Liver (tissue), 10 donors: ENCODE measurements at places on chromosomes 2 and 18. TPM values are rescaled to one million over a fixed set of nuclear protein-coding genes. Genes with fewer than 3 reads are reported as not detected.
A peak's percentile ranks its signal among the peaks of the same experiment; 100 is the strongest.

- H3K4me1 ChIP-seq: no peaks in the 10 kb centered on the region
- H3K4me3 ChIP-seq: no peak overlapping the region
- H3K36me3 ChIP-seq: no peaks in the 10 kb centered on the region
- no peak overlapping the region for H3K27ac ChIP-seq
- H3K27me3 ChIP-seq: no peaks in the 10 kb centered on the region
Observed at GRCh38 chr2:128495996-128496547, 177.4 kb upstream of the HS6ST1 start.

- H3K4me1 ChIP-seq: no peaks in the 10 kb centered on the region
- H3K4me3 ChIP-seq: no peak overlapping the region
- H3K27me3 ChIP-seq: no peaks in the 10 kb centered on the region
- no peak overlapping the region for H3K27ac ChIP-seq
- DNase-seq: no peak
Observed at GRCh38 chr2:219836647-219837177, 209.3 kb downstream of the SLC4A3 start.

DNA sequence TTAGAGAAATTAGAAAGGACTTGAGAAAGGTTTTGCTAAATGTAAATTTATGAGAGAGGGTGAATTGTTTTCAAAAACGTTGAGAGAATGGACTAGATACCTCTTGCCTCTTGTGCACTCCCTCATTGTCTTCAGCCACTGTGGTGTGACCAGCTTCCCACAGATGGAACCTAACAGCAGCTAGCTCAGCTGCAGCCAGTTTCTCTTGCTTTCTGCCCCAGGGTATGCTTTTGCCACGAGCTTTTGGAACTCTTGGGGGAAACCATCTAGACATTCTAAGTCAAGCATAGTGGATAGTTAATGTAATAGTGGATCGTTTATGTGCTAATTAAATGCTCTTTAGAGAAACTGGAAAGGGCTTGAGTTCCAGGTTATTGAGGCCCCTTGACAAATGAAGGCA is 288.2 kb downstream of the CTNNA2 start:
- no peak overlapping the region for H3K27ac ChIP-seq
- no peaks in the 10 kb centered on the region for H3K27me3 ChIP-seq
- DNase-seq: no peak
- H3K36me3 ChIP-seq: no peaks in the 10 kb centered on the region
- H3K4me3 ChIP-seq: no peak overlapping the region

- no peak for DNase-seq
- peak overlapping the region; percentile 0 for H3K27ac ChIP-seq
- H3K36me3 ChIP-seq: no peaks in the 10 kb centered on the region
- H3K27me3 ChIP-seq: no peaks in the 10 kb centered on the region
- no peak overlapping the region for H3K4me3 ChIP-seq
- H3K4me1 ChIP-seq: peaks cover 5% of the 10 kb centered on the region
Observed at GRCh38 chr2:217987391-217987790, 15.4 kb downstream of the TNS1 start.

GRCh38 chr2:188238386-188238785 is 53.3 kb upstream of the GULP1 start:
- H3K36me3 ChIP-seq: no peaks in the 10 kb centered on the region
- H3K4me3 ChIP-seq: no peak overlapping the region
- no peak for DNase-seq
- H3K4me1 ChIP-seq: no peaks in the 10 kb centered on the region
- H3K27ac ChIP-seq: no peak overlapping the region

DNA sequence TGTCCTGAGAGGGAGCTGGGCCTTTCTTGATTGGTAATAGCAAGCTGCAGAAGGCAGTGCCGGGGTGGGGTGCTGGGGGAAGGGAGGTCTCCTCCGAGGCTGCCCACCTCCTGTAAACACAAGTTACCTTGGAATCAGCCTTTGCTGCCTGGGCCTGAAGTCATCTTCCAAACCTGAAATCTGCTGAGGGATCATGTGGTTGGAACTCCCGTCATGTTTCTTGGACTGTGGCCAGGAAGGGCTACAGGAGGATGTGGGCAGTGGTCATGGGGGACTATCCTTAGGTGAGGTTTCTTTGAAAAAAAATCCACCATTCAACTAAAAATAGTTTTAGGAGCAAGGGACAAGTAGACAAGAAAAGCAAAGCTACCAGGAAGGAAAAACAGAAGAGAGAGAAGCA is 74.2 kb downstream of the CDK15 start:
- H3K27ac ChIP-seq: no peak overlapping the region
- H3K4me3 ChIP-seq: no peak overlapping the region
- no peaks in the 10 kb centered on the region for H3K27me3 ChIP-seq
- H3K4me1 ChIP-seq: no peaks in the 10 kb centered on the region
- H3K36me3 ChIP-seq: no peaks in the 10 kb centered on the region

- H3K27ac ChIP-seq: no peak overlapping the region
- H3K27me3 ChIP-seq: no peaks in the 10 kb centered on the region
- no peaks in the 10 kb centered on the region for H3K4me1 ChIP-seq
- no peak overlapping the region for H3K4me3 ChIP-seq
- H3K36me3 ChIP-seq: no peaks in the 10 kb centered on the region
- DNase-seq: no peak
Observed at GRCh38 chr18:38790303-38790702, 1224.7 kb upstream of the CELF4 start.

- H3K36me3 ChIP-seq: peaks cover 35% of the 10 kb centered on the region
- H3K27ac ChIP-seq: no peak overlapping the region
- no peak for DNase-seq
- H3K27me3 ChIP-seq: no peaks in the 10 kb centered on the region
- no peak overlapping the region for H3K4me3 ChIP-seq
- no peaks in the 10 kb centered on the region for H3K4me1 ChIP-seq
Observed at GRCh38 chr2:74374509-74375205, 5.5 kb downstream of the DCTN1 start.

DNA sequence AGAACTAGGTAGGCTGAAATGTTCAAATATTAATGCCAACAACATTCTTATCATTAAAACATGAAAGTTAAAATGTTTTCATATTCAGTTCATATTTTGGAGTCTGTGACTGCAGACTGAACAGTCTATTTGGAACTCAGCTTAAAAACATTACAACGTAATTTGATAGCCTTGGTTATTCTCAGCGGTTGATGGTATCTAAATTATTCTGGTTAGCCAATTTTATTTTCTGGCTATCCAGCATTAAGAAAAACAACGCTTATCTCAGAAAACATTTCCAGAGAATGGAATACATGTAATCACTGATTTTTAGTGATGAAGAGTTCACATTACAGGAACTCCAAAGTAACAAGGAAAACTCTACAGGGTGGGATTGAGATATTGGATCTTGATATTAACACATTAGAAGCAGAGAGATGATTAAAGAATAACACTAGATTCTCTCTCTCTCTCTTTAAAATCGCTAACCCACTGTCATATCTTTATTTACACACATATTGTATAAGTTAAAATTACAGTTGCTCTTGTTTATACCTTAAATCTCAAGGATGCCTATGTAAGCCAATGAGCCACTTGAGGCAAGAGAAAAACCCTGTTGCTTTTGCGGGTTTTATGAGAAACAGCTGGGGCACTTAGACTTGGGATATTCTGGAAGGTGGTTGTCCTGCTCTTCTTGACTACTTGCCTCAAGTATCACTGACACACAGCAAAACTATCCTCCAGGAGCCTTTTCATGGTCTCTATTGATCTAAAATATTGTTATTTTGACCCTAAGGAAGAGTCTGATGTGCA is 84.9 kb downstream of the ICOS start:
- no peaks in the 10 kb centered on the region for H3K4me1 ChIP-seq
- no peak overlapping the region for H3K27ac ChIP-seq
- H3K4me3 ChIP-seq: no peak overlapping the region

DNA sequence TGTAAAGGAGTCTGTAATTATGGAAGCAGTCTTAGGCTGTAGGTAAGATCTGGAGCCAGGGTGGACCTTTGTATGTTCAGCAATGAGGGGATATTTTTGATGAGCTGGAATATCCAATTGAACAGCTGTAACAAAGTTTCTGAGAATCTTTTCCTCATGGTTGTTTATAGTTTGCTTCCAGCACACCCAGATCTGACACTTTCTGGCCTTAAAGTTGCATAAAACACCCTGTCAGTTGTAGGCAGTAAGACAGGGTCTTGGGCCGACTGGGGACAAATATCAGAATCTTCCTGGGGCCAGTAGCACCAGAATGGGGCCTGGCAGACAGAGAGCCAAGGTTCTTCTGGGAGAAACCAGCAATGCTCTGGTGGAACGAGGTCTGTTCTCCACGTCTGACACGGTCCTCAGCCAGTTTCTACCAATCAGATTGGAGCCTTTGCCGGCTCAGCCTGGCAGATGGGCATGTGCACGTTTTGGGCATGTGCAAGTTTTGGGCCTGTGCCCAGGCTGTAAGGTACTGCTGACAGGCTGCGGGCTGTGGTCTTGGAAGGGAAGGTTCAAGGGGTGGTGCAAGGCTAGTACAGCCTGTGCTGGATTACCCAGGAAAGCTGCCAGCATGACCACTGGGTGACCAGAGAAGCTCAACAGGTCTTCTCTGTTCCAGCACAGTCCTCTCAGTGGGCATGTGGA is 89.8 kb downstream of the PRKCE start:
- no peak overlapping the region for H3K4me3 ChIP-seq
- H3K27me3 ChIP-seq: no peaks in the 10 kb centered on the region
- no peak for DNase-seq
- H3K36me3 ChIP-seq: no peaks in the 10 kb centered on the region
- H3K4me1 ChIP-seq: peaks cover 2% of the 10 kb centered on the region

- H3K4me1 ChIP-seq: no peaks in the 10 kb centered on the region
- no peak overlapping the region for H3K27ac ChIP-seq
- H3K36me3 ChIP-seq: no peaks in the 10 kb centered on the region
Observed at GRCh38 chr2:220533485-220533884, 906.1 kb downstream of the SLC4A3 start.

- DNase-seq: no peak
- H3K4me3 ChIP-seq: no peak overlapping the region
- H3K4me1 ChIP-seq: no peaks in the 10 kb centered on the region
- no peaks in the 10 kb centered on the region for H3K27me3 ChIP-seq
- no peak overlapping the region for H3K27ac ChIP-seq
Observed at GRCh38 chr2:31483246-31483645, 68.7 kb upstream of the XDH start.

GRCh38 chr18:78507217-78507616 is 472.4 kb upstream of the SALL3 start:
- H3K4me3 ChIP-seq: no peak overlapping the region
- H3K27ac ChIP-seq: no peak overlapping the region
- no peaks in the 10 kb centered on the region for H3K36me3 ChIP-seq
- H3K4me1 ChIP-seq: no peaks in the 10 kb centered on the region
- peak; percentile 5 for DNase-seq

DNA sequence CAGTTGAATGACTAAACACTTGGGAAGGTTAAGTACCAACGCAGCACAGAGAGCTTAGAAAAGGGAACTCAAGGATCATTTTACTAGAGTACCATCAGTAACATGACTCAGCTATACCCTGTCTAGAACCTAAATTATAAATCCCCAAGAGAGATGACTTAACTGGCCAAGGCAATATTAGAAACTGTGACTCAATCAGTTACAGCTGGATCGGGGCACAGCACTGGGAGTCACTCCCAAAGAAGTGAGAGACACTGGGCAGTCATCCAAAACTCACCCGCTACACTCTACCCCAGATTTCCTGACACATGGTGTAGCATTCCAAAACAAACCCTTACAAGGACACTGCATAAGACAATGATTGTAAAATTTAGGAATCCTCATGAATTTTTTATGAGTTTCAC is 17.7 kb downstream of the IWS1 start:
- H3K36me3 ChIP-seq: peaks cover 18% of the 10 kb centered on the region
- peaks cover 11% of the 10 kb centered on the region for H3K4me1 ChIP-seq
- peak overlapping the region; percentile 25 for H3K27ac ChIP-seq
- no peaks in the 10 kb centered on the region for H3K27me3 ChIP-seq

DNA sequence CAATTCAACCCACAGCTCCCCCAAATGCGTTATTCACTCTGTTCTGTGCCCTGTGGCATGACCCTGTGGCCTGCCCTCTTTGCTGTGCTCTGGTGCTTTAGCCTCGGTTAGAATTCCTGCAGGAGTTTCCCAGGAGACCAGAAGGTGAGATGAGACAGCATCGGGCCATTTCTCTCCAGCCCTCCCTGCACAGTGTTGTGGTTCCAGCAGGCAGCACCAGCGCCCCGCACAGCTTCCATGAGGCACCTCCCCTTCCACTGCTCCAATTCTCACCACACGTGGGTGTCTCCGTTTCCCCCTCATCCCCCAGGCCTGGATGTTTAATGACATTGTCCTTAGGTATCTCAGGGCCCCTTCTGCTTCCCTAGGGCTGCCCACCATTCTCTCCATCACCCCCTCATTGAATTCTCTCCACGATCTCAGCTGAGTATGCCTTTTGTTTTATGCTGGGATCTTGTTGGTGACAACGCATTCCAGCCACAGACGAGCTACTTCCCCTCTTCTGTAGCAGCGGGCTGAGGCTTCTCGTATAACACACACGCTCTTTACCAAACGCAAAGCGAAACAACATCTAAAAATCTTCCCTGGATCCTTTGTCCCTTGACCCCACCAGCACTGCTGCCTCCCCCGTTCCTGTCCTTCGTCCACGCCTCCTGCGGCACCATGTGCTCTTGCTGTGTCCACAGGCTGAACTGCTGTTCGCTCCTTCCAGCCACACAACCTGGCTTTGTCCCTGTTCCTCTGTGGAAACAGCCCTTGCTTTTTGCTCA is 35.1 kb downstream of the ACKR3 start:
- DNase-seq: no peak
- no peaks in the 10 kb centered on the region for H3K4me1 ChIP-seq
- H3K27me3 ChIP-seq: no peaks in the 10 kb centered on the region
- H3K4me3 ChIP-seq: no peak overlapping the region
- no peak overlapping the region for H3K27ac ChIP-seq

DNA sequence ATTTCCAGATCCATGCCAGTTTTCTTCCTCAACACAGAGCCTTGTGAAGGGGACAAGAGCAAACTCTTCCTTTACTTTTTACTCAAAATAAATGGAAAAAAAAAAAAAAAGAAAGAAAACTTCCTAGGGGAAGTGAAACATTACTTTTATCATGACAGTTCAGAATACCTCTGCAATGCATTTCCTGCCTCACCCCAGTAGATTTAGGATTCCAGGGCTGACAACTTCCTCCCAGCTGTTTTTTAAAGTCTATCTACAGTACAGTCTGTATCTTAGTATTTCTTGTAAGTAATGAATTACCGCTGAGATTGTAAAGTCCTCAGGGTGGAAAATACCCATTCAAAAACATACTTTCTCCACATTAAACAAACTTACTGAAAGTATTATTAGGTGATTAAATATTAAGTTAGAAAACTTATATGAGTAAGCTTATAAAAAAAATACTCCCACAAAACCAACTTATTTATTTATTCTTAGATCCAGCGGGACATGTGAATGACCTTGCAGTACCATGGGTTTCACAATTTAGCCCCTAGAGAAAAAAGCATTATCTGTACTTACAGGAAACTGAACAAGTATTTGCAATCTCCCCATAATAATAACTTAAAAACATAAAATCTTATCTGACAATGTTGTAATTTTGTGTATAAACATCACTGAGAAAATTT is 117.7 kb downstream of the RBMS1 start:
- H3K36me3 ChIP-seq: no peaks in the 10 kb centered on the region
- no peak overlapping the region for H3K4me3 ChIP-seq
- DNase-seq: no peak
- peaks cover 18% of the 10 kb centered on the region for H3K4me1 ChIP-seq
- no peaks in the 10 kb centered on the region for H3K27me3 ChIP-seq

MAT2A gene
- 104 TPM for total RNA-seq

ABCG8 gene
- 16.8 TPM for total RNA-seq

KCNG2 gene
- total RNA-seq: 0.23 TPM

MAP3K19 gene
- total RNA-seq: not detected

XIRP2 gene
- under 0.01 TPM for total RNA-seq

MEP1B gene
- total RNA-seq: not detected

CHRND gene
- not detected for total RNA-seq
